ENCODE measurements at places on chromosomes 6 and 20.
A peak's percentile ranks its signal among the peaks of the same experiment; 100 is the strongest.

- DNase-seq: no peak
These were observed 593.0 kb downstream of the GRIK2 start for GRCh38 chr6:101986476-101986875.

GRCh38 chr6:135145063-135145800 is 35.9 kb upstream of the MYB start:
- peak; percentile 19 for DNase-seq

GRCh38 chr20:4230651-4231050 is 215.3 kb upstream of the RNF24 start:
- no peak for DNase-seq

GRCh38 chr6:88211446-88211845 is 45.3 kb upstream of the CNR1 start:
- no peak for DNase-seq

GRCh38 chr6:47303342-47303741 is 6.4 kb downstream of the TNFRSF21 start:
- DNase-seq: no peak

DNA sequence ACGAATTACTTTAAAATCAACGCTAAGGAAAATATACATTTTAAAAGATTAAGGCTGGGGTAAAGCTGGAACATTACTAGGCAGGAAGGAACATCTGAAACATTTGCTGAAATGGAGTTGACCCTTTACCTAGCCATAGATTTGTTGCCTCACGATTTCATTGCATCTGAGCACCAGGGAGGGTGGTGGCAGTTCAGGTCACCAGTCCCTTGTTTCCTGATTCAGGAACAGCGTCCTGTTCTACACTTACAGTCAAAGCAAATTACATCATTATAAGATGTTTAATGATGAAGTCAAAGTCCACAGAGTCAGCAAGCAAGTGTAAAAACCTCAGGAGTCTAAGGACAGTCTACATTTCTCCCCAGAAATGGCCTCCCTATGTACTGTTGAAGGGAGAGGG is 9.0 kb upstream of the MICA start:
- DNase-seq: no peak

GRCh38 chr20:12598894-12599293 is 409.9 kb upstream of the SPTLC3 start:
- no peak for DNase-seq

DNA sequence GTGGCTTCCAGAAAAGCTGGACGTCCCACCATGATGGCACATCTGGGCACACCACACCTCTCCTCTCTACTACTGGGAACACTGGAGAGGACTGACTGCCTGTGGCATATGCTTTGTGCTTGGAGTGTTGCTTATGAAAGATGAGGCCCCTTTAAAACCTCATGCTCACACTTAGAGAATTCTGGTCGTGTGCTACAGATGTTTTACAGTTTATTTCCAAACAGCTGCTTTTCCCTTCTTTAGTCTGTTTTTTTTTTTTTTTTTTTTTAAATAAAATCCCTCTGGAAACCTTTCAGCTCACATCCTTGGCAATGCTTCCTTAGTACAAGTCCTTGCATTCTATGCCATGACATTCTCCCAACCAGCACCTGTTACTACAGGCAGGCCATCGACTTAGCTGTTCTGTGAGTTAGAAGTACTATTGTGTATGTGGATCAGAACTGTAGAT is 60.3 kb downstream of the BMP6 start:
- no peak for DNase-seq

- no peak for DNase-seq
These were observed 13.4 kb upstream of the MYO6 start for GRCh38 chr6:75735491-75736186.

GRCh38 chr6:22023937-22024336 is 272.9 kb downstream of the PRL start:
- no peak for DNase-seq

DNA sequence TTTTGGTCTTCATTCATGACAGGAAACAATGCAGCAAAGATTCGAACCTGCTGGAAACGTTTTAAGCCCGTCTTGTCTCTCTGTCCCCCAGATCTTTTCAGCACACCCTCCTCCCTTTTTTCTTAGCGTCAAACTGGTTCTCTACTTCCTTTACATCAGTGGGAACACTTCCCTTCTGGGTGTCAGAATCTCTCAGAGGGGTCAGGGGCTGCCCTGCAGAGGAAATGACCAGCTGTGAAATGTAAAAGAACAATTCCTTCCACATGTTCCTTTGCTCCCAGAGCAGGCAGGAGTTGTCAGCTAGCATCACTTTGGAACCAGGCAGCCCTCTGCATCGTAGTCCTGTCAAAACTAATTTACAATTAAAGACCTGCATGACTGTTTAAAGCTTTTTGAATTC is 619.0 kb downstream of the TFAP2A start:
- no peak for DNase-seq

DNA sequence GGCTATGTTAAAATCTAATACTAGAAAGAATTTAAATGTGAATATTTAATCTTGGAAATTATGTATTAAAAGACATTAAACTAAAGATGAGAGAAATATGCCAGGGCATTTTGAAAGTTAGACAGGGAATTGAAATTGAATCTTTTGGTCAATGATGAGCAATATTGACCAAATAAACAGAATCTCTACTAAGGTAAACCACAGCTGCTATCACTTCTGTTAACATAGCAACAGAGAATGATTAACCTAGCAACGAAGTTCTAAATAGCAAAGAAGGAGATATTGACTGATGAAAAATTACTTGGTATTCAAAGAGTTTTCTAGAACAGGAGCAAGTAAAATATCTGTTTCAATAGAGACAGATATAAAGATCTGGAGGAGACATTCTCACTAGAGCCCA is 45.2 kb upstream of the RSPO3 start:
- DNase-seq: no peak

DNA sequence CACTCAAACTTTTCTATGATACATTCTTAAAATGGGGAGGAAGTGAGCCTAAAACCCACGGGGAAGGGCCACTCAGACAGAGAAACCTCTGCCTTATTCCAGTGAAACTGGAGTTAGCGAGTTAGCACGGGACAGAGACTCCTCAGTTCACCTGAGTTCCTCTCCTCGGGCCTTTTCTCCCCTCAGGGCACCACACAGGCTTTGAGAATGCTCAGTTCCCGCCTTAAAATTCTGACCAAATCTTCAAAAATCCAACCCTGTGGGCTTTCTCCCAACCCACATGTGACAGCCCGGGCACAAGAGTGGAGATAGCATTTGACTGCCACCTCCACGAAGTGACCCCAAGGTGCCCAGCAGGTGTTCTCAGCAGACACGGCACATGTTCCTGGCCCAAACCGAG is 204.3 kb downstream of the SMOC2 start:
- no peak for DNase-seq

- no peak for DNase-seq
These were observed 158.1 kb upstream of the ARG1 start for GRCh38 chr6:131414956-131415355.

DNA sequence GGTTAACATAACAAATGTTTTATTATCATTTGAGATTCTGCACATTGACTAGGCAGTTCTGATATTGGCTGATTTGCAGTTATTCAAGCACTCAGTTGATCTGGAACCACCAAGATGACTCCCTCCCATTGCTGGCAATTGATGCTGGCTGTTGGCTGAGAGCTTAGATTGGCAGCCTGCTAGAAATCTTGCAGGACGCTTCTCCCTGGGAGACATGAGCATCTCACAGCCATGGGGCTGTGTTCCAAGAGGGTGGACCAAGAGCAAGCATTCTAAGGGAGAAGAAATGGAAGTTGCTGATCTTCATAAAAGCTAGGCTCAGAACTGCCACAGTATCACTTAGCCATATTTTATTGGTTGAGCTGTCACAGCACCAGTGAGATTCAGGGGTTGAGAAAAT is 233.4 kb upstream of the ID4 start:
- no peak for DNase-seq

- no peak for DNase-seq
These were observed 8.1 kb downstream of the PTPRK start for GRCh38 chr6:128512296-128512695.

DNA sequence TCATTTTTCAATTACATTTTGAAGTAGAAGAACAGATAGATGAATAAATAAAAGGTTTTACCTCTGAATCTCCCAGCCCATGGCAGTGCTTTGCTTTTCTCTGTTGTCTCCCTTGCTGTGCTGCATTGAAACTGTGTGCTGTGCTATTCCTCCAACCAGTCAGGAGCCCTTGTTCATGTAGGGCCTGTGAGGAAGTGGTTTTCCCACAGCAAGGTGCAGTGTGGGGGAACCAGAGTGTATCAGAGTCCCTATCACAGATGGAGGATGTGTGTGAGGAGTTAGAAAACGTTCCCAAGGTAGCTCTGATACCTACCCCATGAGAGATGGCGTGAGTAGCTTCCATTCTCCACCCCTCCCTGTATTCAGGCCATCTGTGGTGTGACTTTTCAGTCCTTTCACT is 72.8 kb upstream of the RALGAPA2 start:
- no peak for DNase-seq

DNA sequence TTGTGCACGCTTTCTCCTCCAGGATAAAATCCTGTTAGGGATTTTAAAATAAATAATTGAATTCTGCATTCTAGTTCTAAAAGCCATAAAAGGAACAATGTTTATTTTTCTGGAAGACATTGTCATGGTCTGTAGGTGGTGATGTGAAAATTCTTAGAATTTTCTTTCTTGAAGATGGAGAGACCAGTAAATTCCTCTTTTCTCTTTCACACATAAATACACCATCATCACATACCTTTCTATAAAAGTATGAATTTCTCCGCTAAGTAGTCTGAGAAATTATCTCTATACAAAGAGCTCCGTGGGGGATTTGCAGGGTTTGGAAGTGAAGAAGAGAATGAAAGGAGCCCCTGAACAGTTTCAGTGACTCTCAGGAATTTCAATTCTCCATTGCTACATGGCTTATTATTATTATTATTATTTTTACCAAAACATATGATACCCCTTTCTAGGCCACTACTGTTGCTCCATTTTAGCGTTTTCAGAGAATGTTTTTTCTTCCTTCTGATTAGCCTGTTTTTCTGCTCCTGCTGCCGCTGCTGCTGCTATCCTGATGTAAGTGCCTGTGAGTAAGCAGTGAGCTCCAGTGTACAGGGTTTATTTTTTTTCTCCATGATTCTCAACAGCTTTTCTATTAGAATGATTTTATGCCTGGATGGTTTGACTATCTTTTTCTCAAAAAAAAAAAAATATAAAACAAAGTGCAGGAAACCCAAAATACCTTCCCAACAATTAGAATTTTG is 145.8 kb downstream of the SAMD5 start:
- no peak for DNase-seq

GRCh38 chr6:125987026-125987617 is 782 bp downstream of the TRMT11 start:
- no peak for DNase-seq

DNA sequence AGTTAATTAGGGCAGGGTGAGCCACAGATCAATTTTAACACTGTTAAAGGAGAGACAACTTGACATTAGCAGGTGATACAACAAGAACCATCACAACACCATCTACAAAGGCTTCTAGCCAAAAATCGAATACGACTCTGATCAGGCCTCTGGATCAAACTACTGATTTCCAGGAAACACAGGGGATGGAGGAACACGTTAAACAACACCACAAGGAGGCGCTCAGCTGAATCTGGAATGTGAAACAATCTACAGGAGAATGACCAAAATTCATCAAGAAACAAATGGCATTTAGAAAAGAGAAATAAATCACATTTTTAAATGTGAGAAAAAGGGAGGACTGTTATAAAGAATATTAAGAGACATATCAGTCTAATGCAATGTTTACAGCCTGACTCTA is 13.5 kb upstream of the MAFB start:
- DNase-seq: no peak

- no peak for DNase-seq
These were observed 24.6 kb upstream of the GTSF1L start for GRCh38 chr20:43751167-43752050.

- DNase-seq: no peak
These were observed 70.6 kb upstream of the PHACTR1 start for GRCh38 chr6:12645941-12646340.

DNA sequence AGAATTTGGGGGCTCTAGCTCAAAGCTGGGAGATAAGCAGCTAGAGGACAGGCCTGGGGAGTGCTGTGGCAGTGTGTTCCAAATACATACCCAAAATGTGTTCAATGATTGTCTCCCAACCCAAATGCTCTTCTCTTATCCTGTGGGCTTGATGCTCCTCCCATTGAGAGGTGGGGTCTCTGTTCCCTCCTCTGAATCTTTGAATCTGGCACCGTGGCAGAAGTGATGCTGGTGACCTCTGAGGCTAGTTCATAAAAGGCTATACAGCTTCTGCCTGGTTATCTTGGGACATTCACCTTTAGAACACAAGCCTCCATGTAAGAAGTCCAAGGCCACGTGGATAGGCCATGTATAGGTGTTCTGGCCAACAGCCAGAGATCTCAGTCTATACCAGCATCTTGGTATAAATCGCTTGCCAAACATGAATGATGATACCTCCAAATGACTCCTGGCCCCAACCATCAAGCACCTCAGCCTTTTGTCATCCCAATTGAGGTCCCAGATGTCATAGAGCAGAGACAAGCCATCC is 15.9 kb upstream of the MYBL2 start:
- no peak for DNase-seq

DNA sequence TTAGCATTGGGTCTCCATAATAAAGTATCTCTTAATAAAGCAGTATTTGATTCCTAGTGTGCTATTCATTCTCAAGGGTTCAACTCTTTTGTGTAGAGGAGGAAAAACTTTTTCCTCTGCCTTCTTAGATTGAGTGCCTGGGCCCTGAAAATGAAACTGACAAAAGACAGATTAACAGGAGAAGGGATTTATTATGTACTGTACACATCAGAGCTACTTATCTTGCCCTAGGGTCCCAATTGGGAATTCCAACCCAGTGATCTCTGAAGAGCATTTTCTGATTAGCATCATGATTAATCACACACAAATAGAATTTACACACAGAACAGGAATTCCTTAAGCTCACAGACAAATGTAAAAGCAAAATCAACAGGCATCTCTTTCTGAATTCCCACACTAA is 128.9 kb downstream of the CD164 start:
- no peak for DNase-seq

GRCh38 chr20:38307371-38308046 is 3.6 kb downstream of the BPI start:
- DNase-seq: no peak

DNA sequence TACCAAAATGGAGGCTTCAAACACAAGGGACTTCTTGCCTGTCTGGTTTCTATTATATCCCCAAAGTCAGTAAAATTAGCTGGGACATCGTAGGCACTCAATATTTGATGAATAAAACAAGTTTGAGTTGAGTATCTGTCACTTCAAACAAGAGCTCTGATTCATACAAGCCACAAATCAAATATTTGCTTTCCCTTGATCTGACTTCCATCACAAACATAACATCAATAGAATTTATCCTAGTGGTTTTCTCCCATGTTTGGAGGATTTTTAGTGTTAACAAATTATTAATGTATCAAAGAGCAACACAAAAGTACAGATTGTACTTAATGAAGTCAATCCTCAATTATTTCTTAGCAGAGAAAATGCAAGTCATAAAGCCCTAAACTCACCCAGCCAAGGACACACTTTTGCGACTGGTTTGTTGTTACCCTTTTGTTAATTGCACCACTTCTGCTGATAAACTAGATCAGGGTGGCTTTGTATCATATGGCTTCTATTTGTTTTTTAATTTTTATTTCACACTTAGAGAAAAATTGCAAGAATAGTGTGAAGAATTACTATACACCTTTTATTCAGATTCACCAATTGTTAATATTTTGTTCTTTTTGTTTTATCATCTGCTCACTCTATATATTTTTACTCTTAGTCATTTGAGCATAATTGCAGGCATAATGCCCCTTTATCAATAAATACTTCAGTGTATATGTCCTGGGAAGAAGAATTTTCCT is 117.4 kb upstream of the PRDM1 start:
- no peak for DNase-seq

GRCh38 chr20:48851579-48851978 is 23.8 kb upstream of the PREX1 start:
- no peak for DNase-seq
